ENCODE measurements at places on chromosomes 5 and 9.
A peak's percentile ranks its signal among the peaks of the same experiment; 100 is the strongest.

DNA sequence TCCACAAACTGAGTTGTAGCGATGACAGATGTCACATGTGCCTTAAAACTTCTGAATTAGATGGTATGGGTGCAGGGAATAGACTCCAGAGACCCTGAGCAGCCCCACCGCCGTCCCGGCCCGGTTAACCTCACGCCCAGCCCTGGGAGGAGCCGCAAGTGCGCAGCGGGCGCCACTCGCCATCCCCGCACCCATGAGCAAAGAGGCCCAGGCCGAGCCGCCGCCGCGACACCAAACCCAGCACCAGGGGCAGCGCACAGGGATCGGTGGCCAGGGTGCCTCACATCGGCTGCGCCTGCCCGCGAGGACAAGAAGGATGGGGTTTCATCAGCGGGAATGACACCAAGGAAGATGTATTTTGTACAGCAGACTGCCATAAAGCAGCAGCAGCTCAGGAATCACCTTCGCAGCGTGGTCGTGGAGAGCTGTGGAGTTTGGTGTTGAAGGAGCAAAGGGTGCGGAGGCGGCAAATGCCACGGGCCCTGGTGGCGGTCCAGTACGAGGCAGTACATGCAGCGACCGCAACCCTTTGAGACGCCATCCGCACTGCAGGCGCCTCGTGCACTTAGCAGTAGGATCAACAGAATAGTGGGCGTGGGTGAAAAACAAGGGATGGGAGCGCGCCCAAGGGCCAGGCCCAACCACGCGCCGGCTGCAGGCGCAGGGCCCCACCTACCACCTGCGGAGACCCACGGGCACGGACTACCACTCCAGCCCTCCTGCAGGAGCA, 89.7 kb downstream of the ZNF366 start:
- DNase-seq, result no peak

GRCh38 chr5:128413356-128413755, 124.7 kb downstream of the FBN2 start:
- peak; percentile 22 for DNase-seq

GRCh38 chr5:180334751-180335613, 18.2 kb downstream of the GFPT2 start:
- no peak for DNase-seq

GRCh38 chr9:79912318-79913070, 340.7 kb downstream of the TLE4 start:
- peak; percentile 36 for DNase-seq

DNA sequence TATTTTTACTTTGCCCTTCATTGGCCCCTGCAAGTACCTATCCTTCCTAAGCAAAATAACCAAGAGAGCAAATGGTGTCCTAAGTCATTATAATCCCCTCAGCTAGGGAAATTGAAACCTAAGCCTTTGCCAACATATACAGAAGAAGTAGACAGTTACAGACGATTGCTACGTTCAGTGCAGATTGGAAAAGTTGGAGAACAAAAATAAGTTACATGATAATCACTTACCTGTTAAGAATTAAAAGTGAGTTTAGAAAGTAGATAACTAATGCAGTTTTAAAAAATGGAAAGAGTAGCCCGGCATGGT, 244.8 kb downstream of the MPDZ start:
- no peak for DNase-seq

- no peak for DNase-seq
Observed at GRCh38 chr5:69075522-69076179, 18.2 kb upstream of the SLC30A5 start.

GRCh38 chr5:53170746-53171349, 61.3 kb upstream of the MOCS2 start:
- DNase-seq, result peak; percentile 45

GRCh38 chr9:122307061-122307460, 42.4 kb downstream of the MRRF start:
- DNase-seq, result no peak

DNA sequence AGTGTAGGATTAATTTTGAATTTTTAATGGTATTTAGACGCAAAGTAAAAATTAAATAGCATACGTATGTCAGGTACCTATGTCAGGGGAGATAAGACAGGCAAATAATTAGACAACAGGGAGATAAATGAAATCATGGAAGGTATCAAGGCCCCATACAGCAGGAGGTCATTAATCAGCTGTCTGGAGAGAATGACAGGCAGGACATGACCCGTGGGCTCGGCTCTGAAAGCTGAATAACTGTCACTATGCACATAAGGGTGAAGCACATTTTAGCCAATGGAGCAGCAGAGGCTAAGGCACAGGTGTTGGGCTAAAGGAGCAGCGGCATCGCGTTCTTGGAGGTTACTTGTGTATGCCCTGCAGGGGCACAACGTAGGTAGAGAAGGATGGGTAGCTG, 11.9 kb downstream of the SLC25A51 start:
- DNase-seq, result no peak

- peak; percentile 36 for DNase-seq
Observed at GRCh38 chr5:139543423-139543991, 17.6 kb upstream of the UBE2D2 start.

DNA sequence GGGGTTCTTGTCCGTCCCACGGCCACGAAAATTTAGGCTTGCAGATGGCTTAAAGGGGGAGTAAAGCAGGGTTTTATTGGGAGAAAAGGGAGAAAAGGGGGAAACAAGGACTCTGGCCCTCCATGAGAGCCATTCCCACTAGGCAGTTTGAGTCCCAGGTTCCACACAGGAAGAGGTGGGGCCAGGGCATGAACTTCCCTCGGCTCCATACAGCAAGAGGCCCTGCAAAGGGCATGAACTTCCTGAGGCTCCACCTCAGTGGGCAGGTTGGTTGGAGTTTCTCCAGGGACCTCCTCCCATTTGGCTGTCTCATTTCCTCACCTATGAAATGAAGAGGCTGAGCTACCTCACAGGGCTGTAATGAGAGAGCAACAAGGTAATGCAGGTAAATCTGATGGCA, 229.7 kb downstream of the MAT2B start:
- no peak for DNase-seq

- no peak for DNase-seq
Observed at GRCh38 chr9:18703901-18704379, 230.0 kb downstream of the ADAMTSL1 start.

GRCh38 chr9:124322618-124323432, 65.1 kb downstream of the NEK6 start:
- DNase-seq, result peak; percentile 36

- peak; percentile 23 for DNase-seq
Observed at GRCh38 chr9:14212077-14212476, 101.9 kb downstream of the NFIB start.

DNA sequence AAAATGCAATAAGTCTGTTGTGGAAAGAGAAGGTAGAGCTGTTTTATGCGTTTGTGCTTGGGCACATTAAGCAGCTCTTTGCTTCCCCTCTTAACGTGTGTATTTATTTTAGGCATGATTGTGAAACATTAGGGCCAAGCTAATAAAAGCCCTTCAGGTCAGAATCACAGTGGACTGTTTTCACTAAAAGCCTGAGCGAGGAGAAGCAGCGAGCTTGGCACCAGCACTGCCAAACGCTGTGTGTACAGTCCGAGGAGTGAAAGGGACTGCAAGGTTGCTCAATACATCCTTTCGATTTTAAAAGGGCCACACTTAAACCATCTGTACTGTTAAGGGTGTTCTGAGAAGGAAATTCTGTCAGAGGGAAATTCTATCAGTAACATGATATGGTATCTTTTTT, 107.2 kb upstream of the CKMT2 start:
- no peak for DNase-seq

- DNase-seq, result no peak
Observed at GRCh38 chr5:88674356-88675167, 208.4 kb downstream of the MEF2C start.

- no peak for DNase-seq
Observed at GRCh38 chr5:65651144-65651543, 26.3 kb downstream of the SHLD3 start.

DNA sequence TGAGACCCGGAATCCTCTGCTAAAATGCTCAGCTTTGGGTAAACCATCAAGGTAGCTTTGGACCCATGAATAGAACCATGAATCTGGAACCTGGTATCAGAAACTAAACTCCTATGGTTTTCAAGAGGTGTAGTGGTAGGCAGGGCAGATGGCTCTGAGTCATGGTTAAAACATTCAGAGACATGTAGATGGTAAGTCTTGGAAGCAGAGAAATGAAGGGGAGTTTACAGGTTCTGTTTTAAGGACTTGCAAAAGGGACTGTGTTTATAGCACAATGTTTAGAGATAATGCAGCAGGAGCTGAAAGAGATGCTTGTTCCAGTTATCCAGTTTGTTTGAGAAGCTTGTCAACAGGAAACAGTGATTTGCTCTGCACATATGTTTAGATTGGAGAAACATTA, 36.0 kb upstream of the FBN2 start:
- DNase-seq, result peak; percentile 19

GRCh38 chr5:78953092-78953800, 31.9 kb downstream of the ARSB start:
- peak; percentile 76 for DNase-seq

DNA sequence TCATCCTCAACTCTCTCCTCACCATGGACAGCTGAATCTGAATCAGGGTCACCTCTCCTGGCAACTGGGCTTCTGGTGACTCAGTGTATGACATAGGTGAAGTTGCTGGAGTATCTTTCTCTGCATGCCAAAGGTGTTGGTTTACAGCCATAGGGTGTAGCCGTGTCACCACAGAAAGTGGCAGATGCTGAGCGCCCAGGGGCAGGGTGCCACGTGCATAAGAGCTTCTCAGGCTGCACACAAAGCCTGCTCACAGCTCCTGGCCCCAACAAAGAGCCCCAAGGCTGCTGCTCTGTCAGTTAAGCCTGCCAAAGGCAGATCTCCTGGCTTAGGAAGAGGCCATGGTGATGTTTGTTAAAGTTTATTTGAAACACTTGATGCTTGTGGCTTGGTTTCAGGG, 297.7 kb upstream of the WWC1 start:
- no peak for DNase-seq

DNA sequence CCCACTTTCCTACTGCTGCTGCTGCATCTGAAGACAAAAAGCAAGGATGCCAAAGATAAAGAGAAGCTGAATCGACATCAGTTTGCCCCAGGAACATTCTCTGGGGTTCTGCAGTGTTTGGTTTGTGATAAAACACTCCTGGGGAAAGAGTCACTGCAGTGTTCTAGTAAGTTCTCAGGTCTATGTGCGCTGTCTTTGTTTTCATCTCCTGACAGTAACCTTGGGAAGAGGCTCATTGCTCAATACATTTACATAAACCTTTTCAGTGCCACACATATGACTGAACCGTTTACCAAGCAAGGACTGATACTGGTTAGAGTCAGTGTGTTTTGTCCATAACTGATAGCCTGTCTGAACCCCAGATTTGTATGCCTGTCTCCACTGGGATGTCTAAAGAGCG, 232.1 kb downstream of the ARHGEF28 start:
- no peak for DNase-seq

GRCh38 chr9:127079446-127080140, 42.8 kb downstream of the ANGPTL2 start:
- DNase-seq, result no peak
